GM12892 (cell line): ENCODE measurements at places on chromosomes 13 and 19.

DNA sequence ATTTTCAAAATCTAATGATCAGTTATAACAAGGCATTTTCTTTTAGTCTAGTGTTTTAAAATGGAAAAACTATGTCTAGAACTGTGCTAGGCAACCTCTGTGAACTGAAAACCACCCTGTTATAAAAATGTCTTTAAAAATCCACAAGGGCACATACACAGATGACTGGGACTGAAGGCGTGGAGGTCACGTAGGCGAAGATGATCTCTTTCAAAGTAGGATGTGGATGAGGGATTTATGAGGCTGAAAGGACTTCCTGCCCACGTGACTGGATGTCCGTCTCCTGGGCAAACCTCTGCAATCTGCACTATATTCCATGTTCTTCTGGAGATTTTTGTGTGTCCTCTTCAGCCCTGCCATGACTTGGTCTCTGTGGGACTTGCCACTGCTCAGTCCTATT lies 84.2 kb upstream of the ZNF536 start:
- no peak for DNase-seq

DNA sequence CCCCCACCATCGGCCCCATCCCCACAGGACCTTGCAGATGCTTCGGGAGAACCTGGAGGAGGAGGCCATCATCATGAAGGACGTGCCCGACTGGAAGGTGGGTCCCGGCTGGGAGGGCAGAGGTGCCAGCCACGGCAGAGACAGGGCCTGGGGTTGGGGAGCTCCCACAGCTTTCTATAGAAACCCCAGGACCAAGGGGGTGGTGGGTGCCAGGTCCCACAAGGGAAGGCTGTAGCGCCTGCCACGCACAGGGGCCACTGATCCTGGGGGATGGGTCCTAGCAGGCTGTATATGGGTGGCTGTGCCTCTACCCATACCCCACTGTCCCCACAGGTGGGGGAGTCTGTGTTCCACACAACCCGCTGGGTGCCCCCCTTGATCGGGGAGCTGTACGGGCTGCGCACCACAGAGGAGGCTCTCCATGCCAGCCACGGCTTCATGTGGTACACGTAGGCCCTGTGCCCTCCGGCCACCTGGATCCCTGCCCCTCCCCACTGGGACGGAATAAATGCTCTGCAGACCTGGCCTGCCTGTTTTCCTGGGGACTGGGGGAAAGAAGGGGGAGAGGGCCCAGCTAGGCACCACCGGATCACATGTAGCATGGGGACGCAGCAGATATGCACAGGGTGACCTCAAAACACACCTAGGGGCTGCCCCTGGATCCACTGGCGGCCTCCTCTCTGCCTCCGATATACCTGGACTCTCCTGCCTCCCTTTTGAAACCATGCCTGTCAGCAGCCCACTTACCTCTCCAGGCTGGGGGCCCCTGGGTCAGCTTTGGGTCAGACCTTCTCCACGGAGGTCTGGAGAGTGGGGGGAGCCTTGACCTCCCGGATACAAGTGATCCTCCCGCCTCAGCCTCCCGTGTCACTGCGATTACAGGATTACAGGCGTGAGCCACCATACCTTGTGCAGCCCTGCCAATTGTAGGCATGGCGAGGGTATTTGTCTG lies 761 bp upstream of the YJEFN3 start:
- no peak for DNase-seq

GRCh38 chr13:80235166-80235966 lies 105.6 kb downstream of the SPRY2 start:
- no peak for DNase-seq

DNA sequence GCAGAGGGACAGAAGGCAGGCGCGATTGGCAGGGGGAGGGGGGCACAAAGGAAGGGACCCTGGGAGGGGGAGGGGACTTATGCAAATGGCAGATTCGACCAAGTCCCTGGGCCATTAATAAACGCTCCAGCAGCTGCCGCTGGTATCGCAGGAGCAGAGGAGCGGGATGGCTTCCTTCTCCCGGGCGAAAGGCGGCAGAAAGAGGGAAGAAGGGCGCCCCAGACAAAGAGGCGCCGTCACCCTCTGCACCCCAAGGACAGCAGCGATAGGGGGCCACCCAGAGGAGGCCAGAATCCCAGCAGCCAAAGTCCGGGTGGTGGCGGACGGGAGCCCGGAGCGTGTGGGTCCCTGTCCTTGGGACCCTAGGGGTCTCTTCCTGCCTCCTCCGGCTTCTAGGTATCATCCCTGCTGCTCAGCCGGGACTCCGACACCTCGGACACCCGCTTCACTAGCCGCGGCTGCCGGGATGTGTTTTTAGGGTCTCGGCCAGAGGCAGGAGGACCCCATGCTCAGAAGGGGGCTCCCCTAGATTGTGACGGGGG lies 1.9 kb downstream of the PTPRS start:
- DNase-seq = no peak

DNA sequence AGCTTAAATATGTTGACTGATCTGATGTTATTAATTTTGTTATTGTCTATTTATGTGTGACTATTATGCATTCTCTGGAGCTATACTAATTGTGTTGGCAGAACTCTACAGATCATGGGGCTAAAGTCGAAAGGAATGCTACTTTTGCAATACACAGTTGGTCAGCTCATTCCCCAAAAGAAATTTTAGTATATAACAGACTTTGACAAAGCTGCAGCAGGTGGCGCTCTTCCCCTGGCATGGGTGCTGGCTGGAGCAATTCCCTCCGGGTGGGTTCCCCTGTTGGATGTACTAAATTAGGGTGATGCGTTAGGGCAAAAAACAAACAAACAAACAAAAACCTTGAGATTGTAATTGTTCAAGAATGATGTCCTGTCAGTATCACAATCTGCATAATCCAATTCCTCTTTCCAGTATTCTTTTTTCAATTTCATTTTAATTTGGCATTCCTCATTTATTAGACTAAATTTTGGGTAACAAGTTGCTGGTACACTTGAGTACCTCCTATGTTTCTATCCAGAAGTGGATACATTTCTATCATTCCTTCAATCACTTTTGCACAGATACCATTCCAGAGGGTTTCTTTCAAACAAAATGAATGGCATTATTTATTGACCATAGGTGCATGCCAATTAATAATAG lies 322.8 kb upstream of the EDNRB start:
- no peak for DNase-seq

DNA sequence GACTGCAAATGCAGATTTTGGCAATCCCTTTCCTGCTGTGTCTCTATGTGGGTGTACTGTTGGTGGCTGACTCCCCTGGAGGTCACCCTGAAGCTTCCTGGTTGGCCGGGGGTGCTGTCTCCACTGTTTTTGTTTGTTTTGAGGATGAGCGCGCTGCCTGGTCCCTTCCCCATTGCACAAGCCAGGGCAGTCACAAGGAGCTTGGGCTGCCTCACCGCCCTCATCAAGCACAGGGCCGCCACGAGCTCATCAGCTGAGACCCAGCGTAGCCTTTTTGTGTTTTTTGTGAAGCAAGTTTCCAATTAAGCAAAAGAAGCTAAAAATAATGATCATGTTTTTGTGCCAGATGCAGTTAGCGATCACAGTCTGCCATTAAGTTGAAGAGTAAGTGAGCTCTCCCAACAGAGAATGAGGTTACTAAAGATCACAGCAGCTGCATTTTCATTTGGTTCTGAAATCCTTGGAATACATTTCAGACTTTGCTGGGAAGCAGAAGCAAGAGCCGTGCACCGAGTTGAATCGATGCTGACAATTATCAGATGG lies 57.8 kb downstream of the GGACT start:
- no peak for DNase-seq

GRCh38 chr19:50413531-50413930 lies 5.2 kb upstream of the SPIB start:
- no peak for DNase-seq

DNA sequence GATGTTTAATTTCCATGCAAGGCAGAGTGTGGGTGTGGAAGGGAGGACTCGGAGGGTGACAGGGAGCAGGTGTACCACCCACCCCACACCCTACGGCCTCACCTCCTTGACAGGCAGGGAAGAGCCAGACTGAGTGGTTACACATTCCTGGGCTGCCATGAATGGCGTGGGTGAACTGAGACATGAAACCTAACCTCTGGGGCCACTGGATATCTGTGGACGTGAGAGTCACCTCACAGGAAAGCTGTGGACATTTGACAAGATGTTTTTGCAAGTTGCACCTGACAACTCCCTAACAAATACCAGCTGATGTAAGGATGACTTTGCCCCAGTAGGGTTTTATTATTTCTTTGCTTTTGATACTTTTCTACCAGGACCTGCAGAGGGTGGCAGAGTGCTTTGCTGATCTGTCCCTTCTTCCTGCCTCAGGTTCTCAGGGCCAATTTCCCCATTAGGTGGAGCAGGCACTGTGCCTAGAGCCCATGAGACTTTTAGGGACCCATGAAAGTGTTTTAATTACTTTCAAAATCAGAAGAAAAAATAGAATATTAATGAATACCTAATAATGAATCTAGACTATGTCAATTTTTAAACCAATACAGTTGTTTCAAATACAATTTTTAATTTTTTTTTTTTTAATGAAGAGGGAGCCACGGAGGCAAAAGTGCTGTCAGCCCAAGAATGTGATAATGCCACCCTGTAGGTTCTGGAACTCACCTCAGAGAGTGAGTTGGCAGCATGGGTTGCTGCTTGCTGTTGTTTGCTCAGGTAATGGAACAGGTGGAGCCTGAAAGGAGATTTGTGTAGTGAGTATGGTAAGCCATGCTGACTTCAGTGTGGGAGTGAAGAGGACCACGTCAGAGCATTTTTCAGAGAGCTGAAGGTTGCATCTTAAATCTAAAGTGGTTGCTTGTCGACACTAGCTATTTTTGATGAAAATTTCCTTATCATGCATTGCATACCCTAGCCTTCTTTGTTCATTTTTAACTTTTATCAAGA lies 58.0 kb upstream of the CYSLTR2 start:
- no peak for DNase-seq

GRCh38 chr19:6979399-6979798 lies 41.8 kb downstream of the MBD3L2B start:
- no peak for DNase-seq

- DNase-seq = no peak
Measured at GRCh38 chr13:97205465-97205864, 16.7 kb upstream of the MBNL2 start.

DNA sequence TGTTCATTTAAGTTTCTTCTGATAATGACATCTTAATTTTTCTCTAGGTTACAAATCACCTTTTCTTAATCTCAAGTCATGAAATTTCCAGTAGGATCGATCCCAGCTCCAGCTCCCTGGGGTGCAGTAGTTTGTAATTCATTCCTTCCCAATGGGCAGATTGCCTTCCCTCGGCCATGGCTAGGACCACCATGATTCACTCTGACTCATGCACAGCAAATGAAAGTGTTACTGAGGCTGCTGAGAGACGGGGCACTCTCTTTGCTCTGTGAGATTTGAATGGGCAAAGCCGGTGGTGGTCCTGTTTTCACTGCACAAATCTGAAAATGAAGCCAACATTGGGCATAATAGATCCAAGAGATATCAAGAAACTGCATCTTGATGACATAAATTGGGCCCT lies 202.8 kb upstream of the IRS2 start:
- no peak for DNase-seq

- no peak for DNase-seq
Measured at GRCh38 chr19:55256562-55257460, 2.0 kb downstream of the PPP6R1 start.

DNA sequence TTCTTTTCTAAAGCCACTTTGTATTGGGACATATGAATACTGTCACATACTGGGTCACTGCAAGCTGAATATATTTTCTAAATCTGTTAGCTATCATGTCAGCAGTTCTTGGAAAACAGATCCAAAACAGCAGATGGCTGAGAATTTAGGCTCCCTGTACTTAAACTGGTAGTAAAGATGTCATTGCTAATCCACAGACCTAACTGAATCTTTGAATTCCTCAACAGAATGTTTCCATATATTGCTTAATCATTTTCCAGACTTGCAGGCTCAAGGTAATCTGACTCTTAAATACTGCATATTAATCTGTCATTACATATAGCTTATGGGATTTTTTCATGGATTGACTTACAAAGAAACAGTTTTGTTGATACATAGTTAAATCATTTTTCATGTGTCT lies 639.0 kb upstream of the KLHL1 start:
- DNase-seq = no peak

GRCh38 chr19:13207846-13208671 lies 57.8 kb downstream of the IER2 start:
- peak; percentile 76 for DNase-seq

DNA sequence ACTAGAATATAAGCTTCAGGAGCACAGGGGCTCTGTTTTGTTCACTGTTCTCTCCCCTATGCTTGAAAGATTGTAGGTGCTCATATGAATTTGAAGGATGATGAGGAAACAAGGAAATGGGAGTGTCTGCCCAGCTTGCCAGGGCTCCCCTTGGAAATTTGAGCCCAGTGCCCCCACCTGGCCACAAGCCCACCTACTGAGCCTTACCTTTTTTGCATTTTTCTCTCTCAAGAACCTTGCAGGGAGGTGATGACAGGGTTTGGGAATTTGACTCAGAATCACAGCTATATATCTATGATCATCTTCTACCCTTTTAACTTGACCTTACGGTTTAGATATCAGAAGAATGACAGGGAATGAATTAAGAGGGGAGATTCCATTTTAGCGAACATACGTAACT lies 33.8 kb downstream of the SERP2 start:
- DNase-seq = no peak

- no peak for DNase-seq
Measured at GRCh38 chr13:92137520-92137919, 739.1 kb downstream of the GPC5 start.

- no peak for DNase-seq
Measured at GRCh38 chr19:38549942-38550341, 67.8 kb downstream of the MAP4K1 start.

- DNase-seq = no peak
Measured at GRCh38 chr19:30144242-30144758, 202.3 kb downstream of the URI1 start.

DNA sequence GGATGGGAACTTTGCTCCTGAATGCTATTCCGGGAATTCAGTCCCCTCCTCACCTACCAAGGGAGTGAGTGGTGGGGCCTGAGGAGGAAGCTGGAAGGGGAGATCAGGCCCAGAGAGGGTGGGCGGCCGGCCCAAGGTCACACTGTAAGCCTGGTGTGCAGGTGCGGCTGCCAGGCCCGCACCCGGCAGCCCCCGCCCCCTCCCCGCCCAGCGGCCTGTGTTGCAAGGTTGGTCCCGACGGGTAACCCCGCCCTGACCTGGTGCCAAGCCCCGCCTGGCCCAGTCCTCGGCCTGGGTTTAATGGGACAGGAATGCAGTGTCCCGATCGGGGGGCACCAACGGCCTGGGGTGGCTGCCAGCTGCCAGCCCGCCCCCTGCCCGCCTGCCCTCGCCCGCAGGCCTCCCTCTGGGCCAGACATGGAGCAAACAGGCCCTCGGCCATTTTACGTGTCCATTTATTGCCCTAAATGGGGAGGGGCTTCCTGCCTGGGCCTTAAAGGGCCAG lies 5.5 kb downstream of the ZBTB7A start:
- no peak for DNase-seq

- no peak for DNase-seq
Measured at GRCh38 chr13:46379611-46380010, 7.4 kb downstream of the RUBCNL start.

DNA sequence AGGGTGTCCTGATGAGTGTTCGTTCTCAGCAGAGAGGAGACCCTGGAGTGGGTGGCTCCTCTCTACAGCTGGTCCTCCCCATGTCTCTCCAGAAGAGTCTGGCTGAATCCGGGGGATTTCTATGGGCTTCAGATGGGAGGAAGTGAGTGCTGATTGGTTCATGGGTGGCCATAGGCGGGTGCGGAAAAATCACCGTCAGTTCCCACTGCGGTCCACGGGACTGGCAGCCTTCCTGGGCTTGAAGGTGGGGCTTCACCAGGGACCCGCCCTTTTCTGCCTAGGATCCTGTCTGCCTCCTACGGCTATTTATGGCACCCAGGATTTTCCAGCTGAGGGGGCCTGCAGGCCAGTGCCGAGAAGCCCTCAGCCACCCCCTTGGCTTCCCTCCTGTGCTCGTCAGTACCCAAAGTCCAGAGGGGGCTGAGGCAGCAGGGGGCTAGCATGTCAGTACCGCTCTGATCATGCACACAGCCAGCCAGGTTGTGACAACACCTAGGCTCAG lies 18.4 kb downstream of the CPB2 start:
- DNase-seq = no peak
